ENCODE measurements at places on chromosomes 6 and 20.
A peak's percentile ranks its signal among the peaks of the same experiment; 100 is the strongest.

DNA sequence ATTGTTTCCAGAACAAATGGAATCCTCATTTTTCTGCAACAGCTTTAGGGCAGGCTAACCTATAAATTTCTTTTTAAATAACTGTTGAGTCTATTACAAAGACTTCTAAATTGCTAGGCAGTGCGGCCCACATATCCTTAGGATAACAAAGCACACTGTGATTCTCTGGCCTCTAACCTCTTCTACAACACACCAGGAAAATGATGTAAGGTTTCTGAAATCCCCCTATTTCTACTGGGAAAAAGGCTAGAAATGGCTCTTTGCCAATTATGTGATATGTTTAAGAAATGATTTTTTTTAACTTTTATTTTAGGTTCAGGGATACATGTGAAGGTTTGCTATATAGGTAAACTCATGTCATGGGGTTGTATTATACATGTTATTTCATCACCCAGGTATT is 17.3 kb upstream of the NT5E start:
- DNase-seq: no peak

DNA sequence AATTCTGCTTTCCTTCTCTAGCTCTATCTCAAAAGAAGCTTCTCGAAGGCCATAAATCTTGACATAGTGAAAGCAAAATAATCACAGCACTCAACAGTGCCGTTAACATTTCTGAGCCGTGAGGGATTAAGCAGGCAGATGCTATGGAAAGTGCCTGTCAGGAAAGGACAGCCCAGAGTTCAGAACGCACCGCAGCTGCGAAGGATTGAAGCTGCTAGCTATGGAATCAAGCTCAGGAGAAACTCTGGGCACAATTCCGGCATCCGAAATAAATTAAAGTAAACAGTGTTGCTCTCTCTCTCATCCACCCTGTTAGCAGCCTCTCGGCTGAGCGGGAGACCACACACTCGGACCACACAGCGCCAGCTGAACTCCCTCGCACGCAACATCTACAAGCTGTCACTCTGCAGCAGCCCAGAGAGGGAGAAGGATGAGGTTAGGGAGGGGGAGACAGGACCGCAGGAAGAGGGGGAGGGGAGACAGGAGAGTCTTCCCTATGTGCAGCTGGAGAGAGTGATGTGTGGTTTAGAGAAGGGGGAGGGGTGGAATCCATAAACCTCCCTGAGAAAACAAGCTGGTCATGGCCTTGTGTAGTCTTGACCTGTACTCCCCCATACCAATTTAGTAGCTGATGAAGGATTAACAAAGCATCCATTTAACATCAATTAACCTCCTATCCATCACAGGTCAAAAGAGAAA is 9.0 kb downstream of the EXOC2 start:
- peak; percentile 36 for DNase-seq

DNA sequence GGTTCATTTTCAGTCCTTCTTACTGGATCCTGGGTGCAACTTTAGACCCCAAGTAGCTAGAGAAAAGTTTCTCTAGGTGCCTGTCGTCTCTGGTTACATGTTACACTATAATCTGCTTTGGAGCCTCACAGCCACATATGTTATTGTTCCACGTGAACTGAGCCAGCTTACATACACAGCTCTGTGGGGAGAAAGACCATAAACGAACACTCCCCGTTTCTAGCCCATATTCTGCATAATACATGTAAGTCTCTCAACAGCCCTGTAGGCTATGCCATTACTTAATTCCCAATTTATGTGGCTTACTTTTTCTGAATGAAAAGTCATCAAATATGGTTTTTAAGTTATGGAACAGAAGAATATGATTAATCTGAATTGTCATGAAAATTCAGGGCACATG is 233.8 kb downstream of the BCKDHB start:
- no peak for DNase-seq

DNA sequence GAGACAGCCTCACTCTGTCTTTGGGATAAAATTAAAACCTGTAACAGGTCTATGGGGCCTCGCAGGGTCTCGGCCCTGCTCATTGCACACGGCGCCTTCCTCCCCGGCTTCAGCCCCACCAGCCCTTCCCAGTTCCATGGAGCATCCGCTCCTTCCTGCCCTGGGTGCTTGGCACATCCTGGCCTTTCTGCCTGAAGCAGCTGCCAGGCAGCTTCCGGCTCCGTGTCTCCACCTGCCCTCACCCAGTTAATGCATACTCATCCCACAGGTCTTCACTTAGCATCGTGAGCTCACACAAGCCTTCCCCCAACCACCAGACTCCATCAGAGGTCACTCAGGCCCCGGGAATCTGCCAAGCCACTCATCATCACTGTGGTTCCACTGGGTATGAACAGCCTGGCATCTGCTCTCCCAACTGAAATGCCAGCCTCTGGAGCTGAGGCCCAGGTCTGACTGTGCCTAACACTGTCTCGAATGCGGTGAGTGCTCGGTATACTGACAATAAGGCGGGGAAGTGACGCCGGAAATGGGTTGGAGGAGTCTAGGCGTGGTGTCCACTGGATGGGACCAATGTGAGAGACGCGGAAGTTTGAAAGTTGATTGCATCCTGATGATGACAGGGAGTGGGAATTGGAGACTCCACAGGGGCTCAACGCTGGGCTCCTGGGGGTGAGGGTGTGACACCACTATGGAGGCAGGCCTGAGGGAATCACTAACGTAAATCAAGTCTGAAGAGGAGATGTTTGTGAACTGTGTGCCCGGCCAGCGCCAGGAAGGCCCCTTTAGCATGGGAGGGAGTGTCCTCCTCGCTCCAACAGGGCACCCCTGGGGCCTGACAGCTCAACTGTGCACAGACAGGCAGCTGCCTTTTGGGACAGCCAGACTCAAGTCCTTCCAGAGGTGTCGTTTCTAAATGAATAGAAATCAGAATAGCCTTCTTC is 245.8 kb downstream of the TTLL2 start:
- DNase-seq: no peak

DNA sequence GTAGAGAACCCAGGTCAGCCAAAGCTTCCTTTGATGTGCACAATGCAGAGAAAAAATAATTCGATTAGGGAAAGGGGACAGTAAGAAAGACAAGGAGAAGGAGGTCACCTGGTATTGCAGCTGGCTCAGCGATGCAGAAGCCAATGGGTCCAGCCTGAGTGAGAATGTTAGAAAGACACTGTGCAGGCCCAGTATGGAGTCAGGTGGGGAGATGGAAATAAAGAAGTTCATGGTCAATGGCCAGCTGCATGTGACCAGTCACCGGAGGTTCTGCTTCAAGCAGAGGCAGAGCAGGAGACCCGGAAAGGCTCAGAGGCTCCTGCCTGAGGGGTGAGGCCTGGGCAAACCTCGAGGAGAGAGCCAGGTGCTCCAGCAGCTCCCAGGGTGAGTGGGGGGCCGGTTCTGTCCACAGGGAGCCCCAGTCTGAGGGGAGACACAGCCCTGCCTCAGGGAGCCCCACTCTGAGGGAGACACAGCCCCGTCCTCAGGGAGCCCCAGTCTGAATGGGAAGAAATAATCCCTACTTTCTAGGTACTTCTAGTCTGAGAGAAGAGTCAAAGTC is 51.3 kb downstream of the LRFN2 start:
- no peak for DNase-seq

DNA sequence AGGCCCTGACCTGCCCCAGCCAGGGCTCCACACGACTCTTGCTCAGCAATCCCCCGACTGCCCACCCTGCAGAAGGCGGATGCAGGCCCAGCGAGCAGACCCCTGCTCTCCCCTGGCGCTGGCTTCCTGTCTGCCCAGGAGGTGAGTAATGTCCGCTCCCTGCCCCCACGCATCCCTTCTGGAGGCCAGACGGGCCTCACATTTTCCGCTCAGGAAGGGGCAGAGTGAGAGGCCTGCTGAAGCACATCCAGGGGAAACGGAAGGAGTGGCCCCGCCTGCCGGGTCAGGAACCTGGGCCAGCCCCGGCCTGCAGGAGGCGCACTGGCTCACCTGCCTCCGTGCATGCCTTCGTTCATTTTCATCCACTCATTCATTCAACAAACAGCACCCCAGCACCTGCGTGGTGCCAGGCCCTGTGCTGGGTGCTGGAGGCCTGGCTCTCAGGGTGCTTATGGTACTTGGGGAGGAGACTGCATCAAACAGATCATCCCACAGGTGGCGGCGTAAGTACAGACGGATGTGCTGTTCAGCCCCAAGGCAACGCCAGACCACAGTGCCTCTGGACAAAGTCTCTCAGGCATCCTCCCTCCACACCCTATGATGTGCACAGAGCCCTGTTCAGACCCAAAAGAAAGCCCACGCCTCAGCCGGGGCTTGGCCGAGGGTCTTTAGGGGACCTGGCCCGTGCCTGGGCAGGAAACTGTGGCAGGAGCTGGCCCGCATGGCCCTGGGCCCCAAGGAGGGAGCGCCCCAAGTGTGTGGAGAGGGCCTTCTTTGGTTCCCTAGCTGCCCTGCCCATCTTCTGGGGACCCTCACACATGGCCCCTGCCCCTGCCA is 112.1 kb downstream of the ASXL1 start:
- no peak for DNase-seq

DNA sequence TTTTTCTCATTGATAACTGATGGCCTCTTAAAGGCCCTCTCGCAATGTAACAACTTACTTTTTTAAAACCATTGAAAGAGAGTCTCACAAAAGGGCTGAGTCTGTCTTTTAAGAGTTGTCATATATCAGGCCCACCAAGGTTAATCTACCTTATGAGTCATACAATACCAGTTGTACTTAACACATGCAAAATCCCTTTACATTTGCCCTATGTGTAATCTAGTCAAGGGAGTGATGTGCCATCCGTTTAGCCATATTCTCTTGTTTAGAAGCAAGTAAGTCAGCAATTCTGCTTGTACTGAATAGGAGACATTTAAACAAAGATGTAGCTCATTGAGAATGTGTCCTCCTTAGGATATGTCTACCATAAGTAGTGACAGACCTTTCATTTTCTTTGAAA is 143.7 kb downstream of the TENT5A start:
- DNase-seq: no peak

DNA sequence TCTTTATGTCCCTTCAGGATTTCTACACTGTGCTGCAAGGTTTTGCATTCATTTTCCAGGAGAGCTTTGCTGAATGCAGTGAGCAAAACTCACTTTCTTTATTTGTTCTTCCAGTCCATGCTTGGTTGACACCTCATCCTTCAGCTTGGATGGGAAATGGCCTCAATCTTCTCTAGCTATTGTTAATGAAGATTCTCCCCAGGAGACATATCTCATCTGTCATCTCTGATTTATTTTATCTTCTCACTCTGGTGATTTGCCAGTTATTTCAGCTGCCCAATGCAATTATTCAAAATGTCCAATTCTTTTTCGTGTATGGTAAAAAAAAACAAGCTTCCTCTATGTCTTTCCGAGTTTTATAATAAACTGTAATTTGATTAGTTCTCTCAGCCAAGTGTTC is 77.9 kb upstream of the PAK5 start:
- DNase-seq: no peak

DNA sequence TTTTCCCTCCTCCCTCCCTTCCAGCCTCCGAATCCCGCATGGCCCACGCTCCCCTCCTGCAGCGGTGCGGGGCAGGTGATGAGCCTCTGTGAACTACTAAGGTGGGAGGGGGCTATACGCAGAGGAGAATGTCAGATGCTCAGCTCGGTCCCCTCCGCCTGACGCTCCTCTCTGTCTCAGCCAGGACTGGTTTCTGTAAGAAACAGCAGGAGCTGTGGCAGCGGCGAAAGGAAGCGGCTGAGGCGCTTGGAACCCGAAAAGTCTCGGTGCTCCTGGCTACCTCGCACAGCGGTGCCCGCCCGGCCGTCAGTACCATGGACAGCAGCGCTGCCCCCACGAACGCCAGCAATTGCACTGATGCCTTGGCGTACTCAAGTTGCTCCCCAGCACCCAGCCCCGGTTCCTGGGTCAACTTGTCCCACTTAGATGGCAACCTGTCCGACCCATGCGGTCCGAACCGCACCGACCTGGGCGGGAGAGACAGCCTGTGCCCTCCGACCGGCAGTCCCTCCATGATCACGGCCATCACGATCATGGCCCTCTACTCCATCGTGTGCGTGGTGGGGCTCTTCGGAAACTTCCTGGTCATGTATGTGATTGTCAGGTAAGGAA is at the start of gene OPRM1:
TSS of gene OPRM1 (plus strand) at position 10 of the 612 bp plus-strand sequence. CDS start at position 315, 305 bp downstream.
- no peak for DNase-seq

- DNase-seq: no peak
These were observed 65.5 kb downstream of the PTPRT start for GRCh38 chr20:43124241-43124640.
